ENCODE measurements at places on chromosomes 11 and 22. TPM values are rescaled to one million over a fixed set of nuclear protein-coding genes. Genes with fewer than 3 reads are reported as not detected.

Gene APOBEC3B
- total RNA-seq: 6.5 TPM

Gene MMP1
- not detected for total RNA-seq

DNA sequence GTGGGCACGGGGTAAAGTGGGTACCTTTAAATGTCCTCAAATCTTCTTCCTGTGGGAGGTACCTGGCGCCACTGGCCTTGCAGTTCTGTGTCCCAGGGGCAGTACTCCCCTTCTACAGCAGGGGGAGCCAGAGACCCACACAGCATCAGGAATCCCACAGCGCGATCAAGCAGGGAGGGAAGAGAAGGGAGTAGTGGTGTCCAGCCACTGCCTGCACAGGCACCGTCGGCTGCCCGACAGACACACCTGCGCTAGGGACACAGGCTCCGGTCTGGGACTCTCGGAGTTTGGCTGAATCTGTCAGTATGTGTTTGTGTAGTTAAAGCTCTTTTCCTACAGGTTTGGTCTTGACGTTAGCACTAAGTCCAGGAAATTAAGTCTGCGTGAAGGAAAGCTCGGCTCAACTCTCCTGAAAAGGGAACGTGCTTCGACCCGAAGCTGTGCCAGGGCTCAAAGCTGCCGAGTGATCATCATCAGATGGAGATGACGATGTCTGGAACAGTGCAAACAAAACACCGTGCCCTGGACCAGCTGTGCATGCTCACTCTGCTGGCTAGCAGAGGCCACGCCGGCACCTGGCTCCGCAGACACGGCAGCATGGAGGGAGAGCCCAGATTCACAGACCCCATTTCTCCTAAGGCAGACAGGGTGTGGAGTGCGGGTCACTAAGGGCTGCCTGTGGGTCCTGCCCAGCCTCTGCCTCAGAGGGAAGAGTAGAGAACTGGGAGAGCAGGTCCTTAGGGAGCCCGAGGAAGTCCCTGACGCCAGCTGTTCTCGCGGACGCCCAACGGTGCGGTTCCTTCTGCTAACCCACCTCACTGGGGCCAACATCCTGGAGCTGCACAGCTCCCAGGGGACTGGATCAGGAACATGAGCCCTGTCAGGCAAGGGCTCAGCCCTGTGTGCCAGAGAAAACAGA is 56.0 kb upstream of the BID start:
- peaks cover 2% of the 10 kb centered on the region for H3K4me1 ChIP-seq
- no peaks in the 10 kb centered on the region for H3K27me3 ChIP-seq
- H3K4me3 ChIP-seq: no peak overlapping the region
- peak; percentile 86 for DNase-seq
- H3K36me3 ChIP-seq: peaks cover 13% of the 10 kb centered on the region

GRCh38 chr22:30104501-30105156 is 24.4 kb downstream of the HORMAD2 start:
- no peaks in the 10 kb centered on the region for H3K27me3 ChIP-seq
- peak; percentile 8 for DNase-seq
- H3K4me1 ChIP-seq: no peaks in the 10 kb centered on the region

DNA sequence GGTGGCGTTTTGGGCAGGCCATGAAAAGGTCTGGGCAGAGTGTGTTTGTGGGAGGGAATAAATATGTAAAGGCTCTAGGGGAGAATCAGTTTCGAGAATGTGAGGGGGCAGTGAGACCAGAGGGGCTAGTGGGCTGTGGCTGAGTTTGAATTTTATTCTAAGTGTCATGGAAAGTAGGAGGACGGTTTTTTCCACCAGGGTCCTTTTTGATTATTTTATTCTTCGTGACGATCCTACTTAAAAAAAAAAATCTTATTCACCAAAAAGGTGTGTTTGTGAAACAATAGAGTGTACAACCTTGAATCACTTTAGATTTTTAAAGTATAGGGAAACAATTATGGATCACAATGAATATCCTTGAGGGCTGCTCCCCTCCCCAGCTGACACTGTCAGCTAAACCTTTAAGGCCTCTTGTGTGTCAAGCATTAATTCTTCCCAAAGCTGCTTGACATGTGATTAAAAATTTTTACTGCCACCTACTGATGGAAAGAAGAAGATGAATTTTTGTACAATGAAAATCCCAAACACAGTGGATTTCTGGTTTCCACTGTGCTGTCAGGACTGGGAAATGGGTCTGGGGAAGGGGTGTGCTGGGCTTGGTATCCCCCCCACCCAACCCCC is 107.5 kb upstream of the OR4B1 start:
- H3K27me3 ChIP-seq: no peaks in the 10 kb centered on the region
- H3K4me3 ChIP-seq: no peak overlapping the region
- DNase-seq: no peak
- no peaks in the 10 kb centered on the region for H3K36me3 ChIP-seq
- H3K27ac ChIP-seq: no peak overlapping the region

DNA sequence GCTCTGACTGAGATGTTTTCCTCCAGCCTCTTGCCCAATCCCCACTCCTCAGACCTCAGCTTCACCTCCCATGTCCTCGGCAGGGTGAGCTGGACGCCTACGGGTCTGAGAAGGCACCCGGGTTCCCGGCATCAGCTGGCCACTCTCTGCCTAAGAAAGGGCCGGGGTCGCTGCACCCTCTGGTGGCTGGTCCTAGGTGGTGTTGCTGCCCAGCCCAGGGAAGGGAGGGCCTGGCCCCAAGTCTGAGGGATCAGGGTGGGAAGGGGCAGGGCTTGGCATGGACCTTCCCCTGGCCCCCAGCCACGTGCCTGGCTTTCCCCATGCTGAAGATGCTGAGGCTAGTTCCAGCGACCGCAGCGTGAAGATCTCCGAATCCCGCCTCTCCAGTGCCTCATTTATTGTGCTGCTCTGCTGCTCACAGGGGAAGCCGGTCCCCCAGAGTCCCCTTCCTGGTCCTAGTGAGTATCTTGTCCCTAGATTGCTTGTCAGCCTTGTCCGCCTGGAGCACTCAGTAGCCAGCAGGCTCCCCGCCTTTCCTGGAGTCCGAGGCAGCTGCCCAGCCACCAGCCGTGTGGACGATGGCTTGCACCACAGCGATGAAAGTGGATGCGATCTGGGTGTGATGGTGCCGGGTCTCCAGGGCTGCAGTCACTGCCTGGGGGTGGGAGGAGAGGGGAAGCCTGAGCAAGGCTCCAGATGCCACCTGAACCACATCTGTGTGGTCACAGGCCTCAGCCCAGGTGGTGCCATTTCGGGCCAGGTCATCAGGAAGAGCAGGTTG is 2.9 kb upstream of the GGT5 start:
- no peaks in the 10 kb centered on the region for H3K4me1 ChIP-seq
- peak; percentile 87 for DNase-seq
- H3K27me3 ChIP-seq: no peaks in the 10 kb centered on the region
- H3K27ac ChIP-seq: no peak overlapping the region

GRCh38 chr11:97349201-97349600 is 959.4 kb downstream of the JRKL start:
- H3K36me3 ChIP-seq: no peaks in the 10 kb centered on the region
- H3K4me1 ChIP-seq: no peaks in the 10 kb centered on the region
- H3K27me3 ChIP-seq: no peaks in the 10 kb centered on the region

DNA sequence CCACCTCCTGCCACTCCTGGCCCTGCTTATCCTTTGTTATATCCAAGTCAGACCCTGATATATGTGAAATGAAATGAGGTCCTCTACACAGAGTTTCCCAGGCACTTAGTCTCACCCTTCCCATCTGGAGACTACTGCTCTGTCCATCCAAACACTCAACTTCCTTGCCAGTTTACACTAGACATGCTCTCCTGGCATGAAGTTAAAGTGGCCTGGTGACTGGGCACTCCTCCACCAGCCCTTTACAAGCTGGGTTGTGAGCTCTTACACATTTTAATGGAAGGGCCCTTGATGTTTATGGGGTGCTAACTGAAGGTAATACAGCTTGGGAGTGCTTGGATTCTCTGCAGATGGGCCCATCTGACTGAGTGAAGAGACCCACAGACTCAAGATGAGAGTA is 216.1 kb upstream of the NARS2 start:
- H3K36me3 ChIP-seq: no peaks in the 10 kb centered on the region
- no peaks in the 10 kb centered on the region for H3K27me3 ChIP-seq
- no peak for DNase-seq
- H3K4me3 ChIP-seq: no peak overlapping the region
